ENCODE measurements at places on chromosomes 5 and 9. TPM values are rescaled to one million over a fixed set of nuclear protein-coding genes. Genes with fewer than 3 reads are reported as not detected.
A peak's percentile ranks its signal among the peaks of the same experiment; 100 is the strongest.

- no peak for DNase-seq
Observed at GRCh38 chr9:93252116-93252780, 68.3 kb downstream of the WNK2 start.

DNA sequence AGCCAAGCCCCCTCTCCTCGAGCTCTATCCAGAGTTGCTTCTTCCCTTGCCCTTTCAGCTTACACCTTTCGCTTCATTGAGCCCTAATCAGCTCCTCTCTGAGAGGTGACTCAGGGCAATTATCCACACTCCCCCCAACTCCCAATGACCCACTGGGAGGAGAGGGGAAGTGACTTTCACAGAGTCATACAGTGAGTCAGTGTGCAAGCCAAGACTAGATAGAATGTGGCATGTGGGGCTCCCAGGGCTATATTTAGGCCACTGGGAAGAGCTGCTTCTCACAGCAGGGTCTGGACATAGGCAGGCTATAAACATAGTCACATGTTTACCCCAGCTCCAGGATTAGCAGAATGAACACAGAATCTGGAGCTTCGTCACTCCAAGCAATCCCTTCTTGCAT is 57.4 kb downstream of the NRG2 start:
- DNase-seq = peak; percentile 87

RNF180 gene
- total RNA-seq = 13.0 TPM

DNA sequence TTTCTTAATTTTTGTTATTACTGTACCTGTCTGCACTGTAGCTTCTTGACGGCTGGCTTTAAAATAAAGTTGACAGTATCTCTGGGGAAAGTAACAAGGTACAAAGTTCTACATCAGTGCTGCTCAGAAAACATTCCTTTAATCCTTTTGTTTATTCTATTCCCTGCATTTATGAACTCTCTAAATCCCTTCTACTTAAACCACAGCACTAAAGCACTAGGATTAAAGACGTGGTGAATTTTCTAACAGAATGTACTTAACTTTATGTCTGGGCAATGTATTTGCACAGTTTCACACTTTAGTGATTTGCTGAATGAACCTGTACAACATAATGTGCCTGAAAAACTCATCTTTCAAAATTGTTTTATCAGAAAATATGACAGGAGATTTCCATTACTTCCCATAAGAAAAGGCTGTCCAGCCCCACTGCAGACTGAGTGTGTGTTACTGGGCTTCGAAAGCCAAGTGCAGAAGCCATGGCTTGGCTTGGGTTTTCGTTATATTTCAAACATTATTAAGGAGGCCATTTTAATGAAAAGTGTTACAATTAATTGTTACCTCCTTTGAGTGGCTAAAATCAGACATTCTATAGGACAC is 43.8 kb downstream of the LHFPL2 start:
- DNase-seq = no peak

GRCh38 chr9:71005456-71005855 is 116.0 kb downstream of the TRPM3 start:
- no peak for DNase-seq

DNA sequence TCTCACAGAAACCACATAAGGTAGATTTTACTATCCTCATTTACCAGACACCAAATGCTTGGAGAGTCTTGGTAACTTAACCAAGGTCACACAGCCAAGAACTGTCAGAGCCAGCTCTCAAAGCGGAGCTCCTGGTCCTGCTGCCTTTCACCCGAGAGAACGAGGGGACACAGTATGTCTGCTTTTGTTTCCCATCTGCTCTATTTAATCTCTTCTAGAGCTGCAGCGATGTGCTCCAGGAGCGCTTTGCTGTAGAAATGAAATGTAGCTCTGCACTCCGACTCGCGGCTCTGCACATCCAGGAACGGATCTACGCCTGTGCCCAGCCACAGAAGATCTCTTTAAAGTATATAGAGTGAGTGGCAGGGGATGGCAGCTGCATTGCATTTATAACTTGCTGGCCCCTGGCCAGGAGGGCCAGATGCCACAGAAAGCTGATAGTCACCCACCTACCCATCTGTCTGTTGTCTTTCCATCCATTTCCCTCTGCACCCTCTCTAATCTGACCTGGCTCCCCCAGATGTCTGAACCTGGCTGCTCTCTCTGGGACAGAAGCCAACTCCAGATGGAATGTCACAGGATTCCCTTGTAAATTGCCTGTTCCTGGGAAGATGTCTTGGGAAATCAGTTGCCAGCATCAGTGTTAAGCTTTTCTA is 21.4 kb upstream of the TRMT10B start:
- no peak for DNase-seq

DNA sequence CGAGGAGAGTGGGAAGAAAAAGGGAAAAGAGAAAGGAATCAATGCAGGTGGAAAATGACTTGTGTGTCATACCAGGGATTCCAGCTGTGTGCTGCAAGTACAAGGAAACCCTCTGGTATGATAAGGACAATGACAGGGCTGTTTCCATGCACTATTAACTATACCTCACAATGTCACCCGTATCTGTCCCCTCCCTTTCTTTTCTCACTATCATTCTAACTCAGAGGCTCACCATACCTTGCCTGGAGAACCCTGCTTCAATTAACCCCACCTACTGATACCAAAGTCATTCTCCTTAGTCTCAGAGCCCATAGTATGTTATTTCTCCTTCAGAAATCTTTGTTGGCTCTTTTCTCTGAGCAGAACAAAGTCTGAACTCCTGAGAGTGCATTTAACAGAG is 236.2 kb upstream of the NREP start:
- no peak for DNase-seq

SPINK13 gene
- total RNA-seq = 1.8 TPM

DNA sequence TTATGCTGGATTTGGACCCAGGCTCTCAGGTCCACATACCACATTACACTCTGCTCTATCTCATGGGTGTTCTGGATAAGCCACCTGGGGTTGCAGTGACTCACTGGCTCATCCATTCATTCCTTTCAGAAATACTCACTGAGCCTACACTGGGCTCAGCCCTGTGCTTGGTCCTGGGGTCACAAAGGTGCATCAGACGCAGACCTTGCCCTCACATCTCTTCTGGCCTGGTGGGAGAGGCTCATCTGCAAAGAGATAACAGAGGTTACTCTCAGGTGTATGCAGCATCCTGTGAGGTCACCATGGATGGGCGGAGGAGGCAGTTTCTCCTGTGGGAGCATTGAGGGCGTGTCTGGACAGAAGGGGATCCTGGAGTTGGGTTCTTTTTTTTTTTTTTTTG is 12.1 kb downstream of the CDHR2 start:
- no peak for DNase-seq

PPIC gene
- total RNA-seq = 78.0 TPM

NKD2 gene
- 0.10 TPM for total RNA-seq

PCAT7 gene
- 1.0 TPM for total RNA-seq

- DNase-seq = no peak
Observed at GRCh38 chr5:60386436-60387050, 313.4 kb downstream of the DEPDC1B start.

DNA sequence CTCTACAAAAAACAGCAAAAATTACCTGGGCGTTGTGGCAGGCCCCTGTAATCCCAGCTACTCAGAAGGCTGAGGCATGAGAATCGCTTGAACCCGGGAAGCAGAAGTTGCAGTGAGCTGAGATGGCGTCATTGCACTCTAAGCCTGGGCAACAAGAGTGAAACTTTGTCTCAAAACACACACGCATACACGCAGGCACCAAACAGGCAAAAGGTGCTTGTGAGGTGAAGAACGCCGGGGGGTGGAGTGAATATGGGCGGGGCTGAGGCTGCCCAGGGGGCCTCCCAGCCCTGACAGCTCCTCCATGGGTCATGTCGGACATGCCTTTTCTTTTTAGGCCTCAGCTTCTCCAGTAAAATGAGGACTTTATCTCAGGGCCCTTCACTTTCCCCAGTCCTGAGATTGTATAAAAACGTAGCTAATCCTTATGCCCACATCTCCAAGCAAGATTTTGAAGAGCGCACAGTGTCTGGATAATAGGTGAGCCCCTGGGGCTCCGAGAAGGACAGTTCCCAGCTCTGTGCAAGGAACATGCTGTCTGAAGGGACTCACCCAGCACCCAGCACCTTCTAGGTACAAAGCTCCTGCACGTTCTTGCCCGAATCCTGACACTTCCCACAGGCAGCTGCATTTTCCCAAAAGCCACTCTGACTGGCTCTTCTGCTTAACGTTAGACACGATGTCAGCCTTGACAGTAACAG is 168.3 kb downstream of the COL23A1 start:
- DNase-seq = no peak

GRCh38 chr9:123940721-123941523 is 11.0 kb upstream of the DENND1A start:
- no peak for DNase-seq

- no peak for DNase-seq
Observed at GRCh38 chr5:87899721-87900131, 368.9 kb downstream of the TMEM161B start.

- DNase-seq = peak; percentile 51
Observed at GRCh38 chr9:97958812-97959511, 21.0 kb upstream of the HEMGN start.

PCDHB3 gene
- total RNA-seq = 2.9 TPM

GRCh38 chr5:115988002-115988401 is 25.7 kb downstream of the LVRN start:
- no peak for DNase-seq

DNA sequence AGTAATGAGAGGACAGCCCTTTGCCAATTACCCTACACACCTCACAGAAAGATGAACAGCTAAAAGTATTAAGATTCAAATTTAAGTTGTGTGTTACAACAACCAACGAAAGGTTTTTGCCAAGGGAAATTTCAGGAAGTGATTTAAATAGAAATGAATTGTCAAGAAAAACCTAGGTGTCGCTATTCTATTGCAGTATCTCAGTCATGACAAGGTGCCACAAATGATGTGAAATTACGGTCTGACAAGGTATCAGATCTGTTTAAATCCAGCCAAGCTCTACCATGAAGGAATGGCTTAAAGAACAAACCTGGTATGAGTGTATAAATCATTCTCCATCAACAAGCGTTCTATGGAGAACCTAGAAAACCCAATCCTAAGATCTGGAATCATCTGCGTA is 189.7 kb downstream of the ATPSCKMT start:
- DNase-seq = peak; percentile 2

- DNase-seq = no peak
Observed at GRCh38 chr5:124088289-124089032, 576.5 kb downstream of the CSNK1G3 start.

- no peak for DNase-seq
Observed at GRCh38 chr5:97544678-97545077, 361.6 kb upstream of the RIOK2 start.

DNA sequence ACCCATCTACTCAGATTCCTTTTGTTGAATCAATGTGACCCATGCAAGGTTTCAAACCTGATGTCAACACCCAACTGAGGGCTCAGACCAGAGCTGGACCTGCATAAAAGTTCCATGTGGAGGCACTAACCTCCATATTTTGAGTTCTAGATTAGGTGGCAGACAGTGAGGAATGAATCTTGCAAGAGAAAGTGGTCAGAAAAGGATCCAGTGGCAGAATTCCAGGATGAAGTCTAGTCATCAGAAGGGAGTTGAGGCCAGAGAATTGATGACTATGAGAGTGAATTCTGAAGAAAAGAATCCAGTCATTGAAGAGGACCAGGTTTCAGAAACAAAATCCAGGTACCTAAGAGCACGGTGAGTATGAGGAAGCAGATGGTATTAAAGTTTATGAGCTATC is 205.1 kb upstream of the RGMB start:
- DNase-seq = no peak

PROB1 gene
- 0.52 TPM for total RNA-seq

ARHGEF39 gene
- 0.25 TPM for total RNA-seq
